NB4 (cell line): ENCODE measurements at places on chromosomes 12 and 14.

GRCh38 chr14:43692706-43693105, 814.4 kb downstream of the FSCB start:
- no peak for DNase-seq

- DNase-seq: no peak
These were observed 103.2 kb upstream of the DIO3 start for GRCh38 chr14:101457936-101458740.

GRCh38 chr12:32902287-32902997, 5.9 kb upstream of the PKP2 start:
- DNase-seq: no peak

GRCh38 chr14:32449648-32450047, 120.5 kb downstream of the AKAP6 start:
- no peak for DNase-seq

DNA sequence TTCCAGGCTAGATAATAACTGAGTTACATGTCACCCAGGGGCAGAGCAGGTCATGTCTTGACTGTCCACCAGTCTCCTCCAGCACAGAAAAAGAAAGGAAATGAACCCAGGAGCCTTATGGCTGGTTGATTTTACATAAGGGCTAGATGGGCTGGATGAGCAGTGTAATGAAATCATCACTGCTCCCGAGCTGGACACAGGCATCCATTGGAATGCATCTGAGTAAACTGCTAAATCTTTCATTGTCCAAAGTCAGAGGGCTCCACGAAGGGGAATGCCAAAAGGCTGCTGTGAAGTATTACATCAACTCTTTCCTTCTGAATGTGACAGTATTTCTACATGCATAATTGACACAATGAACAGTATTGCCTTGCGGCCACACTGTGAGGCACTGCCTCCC, 30.1 kb upstream of the TSPAN11 start:
- no peak for DNase-seq

DNA sequence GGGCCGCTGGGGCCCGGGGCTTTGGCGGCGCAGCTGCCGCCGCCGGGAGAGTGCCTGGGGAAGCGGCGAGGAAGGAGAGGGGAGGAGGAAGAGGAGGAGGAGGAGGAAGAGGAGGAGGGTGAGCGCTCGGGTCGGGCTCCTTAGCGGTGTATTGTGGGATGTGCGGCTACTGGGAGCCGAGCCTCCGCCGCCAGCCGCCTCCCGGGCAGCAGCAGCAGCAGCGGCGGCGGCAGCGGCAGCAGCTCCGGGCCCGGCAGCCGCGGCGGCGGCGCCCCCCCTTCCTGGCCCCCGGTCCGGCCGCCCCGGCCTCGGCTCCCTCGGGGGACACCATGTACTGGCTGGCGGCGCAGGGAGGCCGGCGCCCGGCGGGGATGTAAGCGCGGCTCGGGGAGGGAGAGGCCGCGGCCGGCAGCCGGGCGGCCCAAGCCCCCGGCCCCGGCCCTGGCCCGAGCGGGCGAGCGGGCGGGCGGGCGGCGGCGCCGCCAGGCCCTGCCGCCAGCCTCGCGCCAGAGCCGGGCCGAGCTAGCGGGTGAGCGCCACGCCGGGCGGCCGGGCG, at the start of gene SETD1B:
Gene SETD1B (plus strand): TSS at position 149 of the 556 bp plus-strand sequence. CDS start 729 bp downstream, outside the sequence.
- DNase-seq: peak; percentile 91

- no peak for DNase-seq
These were observed 174.2 kb upstream of the PLEKHG7 start for GRCh38 chr12:92528586-92528985.

GRCh38 chr12:132907216-132907615, 19.8 kb upstream of the CHFR start:
- no peak for DNase-seq

DNA sequence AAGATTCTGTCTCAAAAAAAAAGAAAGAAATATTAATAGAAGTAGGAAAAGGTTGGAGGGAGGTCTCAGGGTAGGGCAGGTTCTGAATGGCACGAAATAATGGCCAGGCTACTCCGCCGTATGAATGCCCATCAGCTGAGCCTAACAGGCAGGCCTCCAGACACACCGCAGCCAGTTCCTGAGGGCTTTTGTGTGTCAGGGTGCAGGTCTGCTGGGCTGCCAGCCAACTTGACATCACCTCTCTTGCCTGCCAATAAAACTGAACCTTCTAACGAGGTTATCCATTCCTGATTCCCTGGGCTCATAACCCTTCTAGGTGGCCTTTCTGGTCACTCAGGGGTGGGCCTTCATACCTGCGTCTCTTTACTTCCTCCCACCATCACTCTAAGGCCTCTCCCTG, 3.0 kb downstream of the IFI27 start:
- DNase-seq: no peak

DNA sequence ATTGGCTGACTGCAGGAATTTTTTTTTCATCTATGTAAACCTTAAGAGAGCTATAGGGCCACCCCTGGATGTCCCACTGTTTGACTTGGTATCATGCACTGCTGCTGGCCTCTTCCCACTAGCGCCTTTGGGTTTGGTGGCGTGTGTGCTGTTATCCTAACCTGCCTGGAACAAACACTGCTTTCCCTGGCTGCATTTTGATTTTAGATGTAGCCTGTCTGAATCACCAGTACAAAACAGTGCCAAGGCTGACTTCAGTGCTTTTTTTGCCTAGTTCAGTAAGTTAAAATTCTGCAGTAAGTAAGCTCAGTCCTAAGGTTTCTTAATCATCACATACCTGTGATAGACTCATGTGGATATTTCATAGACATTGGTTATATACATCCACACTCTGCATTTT, 99.2 kb downstream of the EML1 start:
- DNase-seq: no peak

DNA sequence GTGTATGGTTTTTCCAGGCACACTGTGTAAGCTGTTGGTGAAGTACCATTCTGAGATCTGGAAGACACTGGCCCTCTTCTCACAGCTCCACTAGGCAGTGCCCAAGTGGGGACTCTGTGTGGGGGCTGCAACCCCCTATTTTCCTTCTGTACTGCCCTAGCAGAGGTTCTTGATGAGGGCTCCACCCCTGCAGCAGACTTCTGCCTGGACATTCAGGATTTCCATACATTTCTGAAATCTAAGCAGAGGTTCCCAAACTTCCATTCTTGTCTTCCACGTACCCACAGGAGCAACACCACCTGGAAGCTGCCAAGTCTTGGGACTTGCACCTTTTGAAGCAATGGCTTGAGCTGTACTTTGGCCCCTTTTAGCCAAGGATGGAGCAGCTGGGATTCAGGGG, 85.2 kb upstream of the PRMT8 start:
- DNase-seq: no peak

DNA sequence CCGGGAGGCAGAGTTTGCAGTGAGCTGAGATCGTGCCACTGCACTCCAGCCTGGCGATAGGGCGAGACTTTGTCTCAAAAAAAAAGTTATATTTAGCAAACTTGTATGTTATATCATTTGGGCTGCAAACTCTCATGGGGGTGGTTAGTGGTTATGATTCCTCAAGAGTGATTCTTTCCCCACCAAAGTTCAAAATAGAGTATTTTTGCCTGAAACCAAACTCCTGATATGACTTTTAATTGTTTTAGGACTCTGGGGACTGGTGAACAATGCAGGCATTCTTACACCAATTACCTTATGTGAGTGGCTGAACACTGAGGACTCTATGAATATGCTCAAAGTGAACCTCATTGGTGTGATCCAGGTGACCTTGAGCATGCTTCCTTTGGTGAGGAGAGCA, 18.6 kb downstream of the HSD17B6 start:
- DNase-seq: no peak

DNA sequence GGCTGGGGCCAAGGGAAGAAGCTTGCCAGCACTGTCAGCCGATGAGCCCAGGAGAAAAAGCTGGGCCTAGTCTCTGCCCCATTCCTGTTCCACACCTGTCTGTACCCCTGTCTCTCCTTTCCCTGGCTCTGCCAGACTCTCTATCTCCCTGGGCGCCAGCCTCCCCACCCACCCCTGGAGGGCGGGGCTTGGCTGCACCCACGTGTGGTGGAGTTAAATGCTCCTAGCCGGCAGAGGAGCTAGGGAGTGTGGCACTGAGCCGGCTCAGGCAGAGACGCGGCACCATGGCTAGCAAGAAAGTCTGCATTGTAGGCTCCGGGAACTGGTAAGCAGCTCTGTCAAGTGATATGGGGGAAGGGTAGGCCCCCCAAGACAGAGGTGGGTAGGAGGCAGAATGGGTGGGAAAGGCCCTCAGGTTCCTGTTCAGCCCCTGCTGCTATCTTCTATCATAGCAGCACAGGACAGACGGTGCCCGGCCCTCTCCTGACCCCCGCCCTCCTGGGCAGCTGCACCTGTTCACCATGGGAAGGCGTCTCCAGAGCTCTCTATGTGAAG, at the start of gene GPD1:
Gene GPD1 (plus strand): TSS at position 242 of the 555 bp plus-strand sequence. CDS start 43 bp downstream, at position 285.
- no peak for DNase-seq

DNA sequence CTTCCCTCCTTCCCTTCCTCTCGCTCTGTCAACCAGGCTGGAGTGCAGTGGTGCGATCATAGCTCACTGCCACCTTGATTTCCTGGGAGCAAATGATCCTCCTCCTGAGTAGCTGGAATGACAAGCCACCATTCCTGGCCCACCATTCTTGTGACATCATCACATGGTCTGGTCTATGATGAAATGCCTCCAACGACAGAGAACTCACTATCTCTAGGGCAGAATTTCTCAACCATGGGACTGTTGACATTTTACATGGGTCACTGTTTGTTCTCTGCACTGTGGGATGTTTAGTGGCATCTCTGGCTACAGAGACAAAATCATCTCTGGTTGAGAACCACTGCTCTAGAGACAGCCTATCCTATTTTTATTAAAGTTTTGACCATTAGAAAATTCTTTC, 9.7 kb downstream of the VRK1 start:
- peak; percentile 39 for DNase-seq

- no peak for DNase-seq
These were observed 180.9 kb downstream of the CALM1 start for GRCh38 chr14:90577661-90578282.

DNA sequence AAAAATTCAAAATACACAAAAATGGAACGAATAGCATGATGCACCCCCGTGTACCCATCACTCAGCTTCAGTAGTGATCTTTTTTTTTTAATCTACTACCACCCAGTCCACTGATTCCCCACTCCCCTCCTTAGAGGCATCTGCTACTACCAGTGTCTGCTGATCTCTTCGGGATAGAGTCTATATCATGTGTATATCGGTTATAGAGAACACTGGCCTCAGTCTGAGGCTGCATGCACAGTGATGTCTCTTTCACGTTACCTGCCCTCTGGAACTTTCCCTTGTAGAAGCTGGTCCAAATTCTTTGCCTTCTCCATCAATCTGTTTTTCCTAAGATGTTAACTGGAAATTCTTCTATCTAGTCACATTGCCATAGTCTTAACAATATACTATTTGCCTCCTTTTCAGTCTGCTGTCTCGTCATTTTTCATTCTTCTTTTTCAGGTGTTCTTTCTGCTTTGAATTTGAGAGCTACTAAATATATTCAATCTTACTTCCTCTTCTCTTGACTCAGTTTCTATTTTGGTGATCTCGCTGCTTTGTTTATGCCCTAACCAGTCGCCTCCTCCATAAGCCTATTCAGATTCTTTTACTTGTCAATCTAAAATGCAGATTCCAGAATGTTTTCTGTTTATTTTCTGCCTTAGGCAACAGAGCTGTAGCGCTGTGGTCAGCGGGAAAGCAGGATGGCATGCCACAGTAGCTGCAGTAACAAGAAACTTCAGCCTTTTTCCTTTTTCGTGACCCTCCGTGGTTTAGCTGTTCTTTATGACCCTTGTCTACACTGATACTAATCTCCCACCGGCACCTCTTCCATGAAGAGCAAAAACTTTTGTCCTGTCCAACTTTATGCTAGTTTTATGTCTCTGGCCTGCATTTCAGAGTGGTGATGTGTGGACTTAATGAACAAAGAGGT, 67.0 kb downstream of the FBXW8 start:
- DNase-seq: no peak

DNA sequence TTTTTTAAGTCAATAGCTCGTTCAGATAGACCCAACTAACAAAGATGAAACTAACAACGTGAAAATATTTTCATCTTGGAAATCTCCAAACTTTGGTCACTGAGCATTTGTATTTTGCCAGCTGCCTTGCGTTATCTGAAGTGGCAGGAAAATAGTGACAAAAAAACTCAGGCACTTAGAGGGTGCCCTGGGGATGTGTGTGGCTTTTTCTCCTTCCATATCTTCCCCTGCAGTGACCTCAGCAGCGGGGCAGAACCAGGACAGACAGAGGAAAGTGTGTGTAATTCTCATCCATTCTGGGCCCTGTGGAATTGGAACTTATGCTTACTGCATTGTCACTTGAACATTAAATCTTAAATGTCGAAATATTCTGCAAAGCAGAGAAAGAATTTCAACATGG, 152.0 kb downstream of the BCAT1 start:
- no peak for DNase-seq

DNA sequence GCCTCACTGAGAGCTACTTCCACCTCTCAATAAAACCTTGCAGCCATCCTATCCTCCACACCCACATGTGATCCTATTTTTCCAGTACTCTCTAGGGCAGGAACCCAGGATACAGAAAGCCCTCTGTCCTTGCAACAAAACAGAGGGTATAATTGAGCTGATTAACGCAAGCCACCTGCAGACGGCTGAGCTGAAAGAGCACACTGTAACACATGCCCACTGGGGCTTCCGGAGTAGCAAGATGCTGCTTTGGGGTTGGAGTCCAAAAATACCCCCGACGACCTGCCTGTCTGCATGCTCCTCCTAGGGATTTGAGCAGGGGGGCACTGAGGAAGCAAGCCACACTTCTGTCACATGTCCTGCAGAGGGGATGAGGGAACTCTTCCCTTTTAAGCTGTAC, 401.1 kb upstream of the FOXG1 start:
- DNase-seq: no peak

DNA sequence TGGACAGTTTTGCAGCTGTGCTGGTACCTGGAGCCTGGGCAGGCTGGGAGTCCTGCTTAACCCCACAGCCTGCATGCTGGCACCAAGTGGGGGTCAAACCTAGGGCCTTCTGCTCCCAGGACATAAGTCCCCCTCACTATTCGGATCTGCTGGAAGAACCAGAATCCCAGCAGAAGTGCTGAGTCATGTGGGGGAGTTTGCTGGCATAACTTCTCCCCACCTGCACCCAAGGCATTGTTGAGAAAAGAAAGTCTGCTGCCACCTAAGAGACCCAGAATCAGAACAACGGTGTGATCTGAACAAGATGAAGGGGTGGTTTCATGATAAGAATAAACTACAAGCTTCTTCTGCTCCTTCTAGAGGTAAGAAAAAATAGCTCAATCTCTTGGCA, 102.7 kb downstream of the RBM19 start:
- no peak for DNase-seq

GRCh38 chr14:73370561-73370960, 87.8 kb downstream of the NUMB start:
- DNase-seq: no peak

- DNase-seq: peak; percentile 56
These were observed 109.2 kb upstream of the EGLN3 start for GRCh38 chr14:34059925-34060650.

- no peak for DNase-seq
These were observed 29.7 kb downstream of the CPNE8 start for GRCh38 chr12:38875586-38876228.
